LHCN-M2 (cell line): ENCODE measurements at places on chromosomes 2 and 18. TPM values are rescaled to one million over a fixed set of nuclear protein-coding genes. Genes with fewer than 3 reads are reported as not detected.

DNA sequence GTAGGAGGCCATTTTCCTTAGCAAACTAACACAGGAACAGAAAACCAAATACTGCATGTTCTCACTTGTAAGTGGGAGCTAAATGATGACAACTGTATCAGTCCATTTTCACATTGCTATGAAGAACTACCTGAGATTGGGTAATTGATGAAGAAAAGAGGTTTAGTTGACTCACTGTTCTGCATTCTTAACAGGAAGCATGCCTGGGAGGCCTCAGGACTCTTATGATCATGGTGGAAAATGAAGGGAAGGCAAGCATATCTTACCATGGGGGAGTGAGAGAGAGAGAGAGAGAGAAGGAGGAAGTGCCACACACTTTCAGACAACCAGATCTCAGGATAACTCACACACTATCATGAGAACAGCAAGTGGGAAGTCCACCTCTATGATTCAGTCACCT lies 105.3 kb downstream of the PARD3B start:
- DNase-seq: no peak

DNA sequence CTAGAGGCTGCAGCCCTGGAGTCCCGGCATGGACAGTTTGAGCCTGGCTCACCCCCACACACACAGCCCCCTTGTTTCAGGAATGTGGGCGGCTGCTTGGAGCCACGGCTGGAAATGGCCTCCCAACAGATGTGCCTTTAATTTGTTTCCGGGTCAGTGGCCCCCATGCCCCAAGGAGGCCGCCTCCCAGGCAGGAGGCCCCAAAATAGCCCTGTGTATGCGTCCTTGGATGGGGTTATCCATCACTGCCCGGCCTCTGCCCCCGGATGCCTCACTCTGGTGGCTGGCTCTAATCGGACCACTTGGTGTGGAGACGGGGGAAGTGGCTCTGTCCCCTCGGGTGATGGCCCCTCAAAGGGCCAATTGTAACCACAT lies 151.9 kb upstream of the MYCN start:
- DNase-seq: no peak

DNA sequence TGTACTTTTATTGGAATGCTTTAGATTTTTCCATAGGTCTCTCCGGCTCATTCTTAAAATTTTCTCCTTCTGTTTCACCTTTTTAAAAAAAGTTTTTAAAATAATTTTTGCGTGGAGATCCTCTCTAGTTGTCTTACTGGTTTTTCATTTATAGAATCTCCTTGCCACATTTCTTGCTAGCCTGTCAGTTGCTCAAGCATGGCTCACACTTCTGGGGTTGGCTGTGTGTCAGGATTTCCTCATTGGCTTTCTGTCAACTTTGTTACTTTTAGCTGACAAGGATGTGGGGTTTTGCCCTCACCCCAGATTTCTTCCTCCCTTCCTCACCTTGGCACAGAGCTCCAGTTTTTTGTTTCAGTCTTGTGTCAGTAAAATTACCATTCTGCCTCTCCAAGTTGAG lies 124.6 kb downstream of the ZNF407 start:
- peak; percentile 51 for DNase-seq

LCT gene
- total RNA-seq: 0.06 TPM in 1 of 2 replicates, not detected in the other
